Osteocyte (in vitro differentiated cells): ENCODE measurements at places on chromosomes 11 and 22.

GRCh38 chr11:83054904-83055380, 16.8 kb downstream of the RAB30 start:
- H3K4me3 ChIP-seq: no peak overlapping the region
- peaks cover 24% of the 10 kb centered on the region for H3K36me3 ChIP-seq
- H3K4me1 ChIP-seq: peaks cover 88% of the 10 kb centered on the region
- no peak for DNase-seq
- no peaks in the 10 kb centered on the region for H3K27me3 ChIP-seq

GRCh38 chr22:22076361-22076760, 93.8 kb upstream of the TOP3B start:
- no peaks in the 10 kb centered on the region for H3K36me3 ChIP-seq
- no peak overlapping the region for H3K4me3 ChIP-seq
- H3K27me3 ChIP-seq: peaks cover 34% of the 10 kb centered on the region
- H3K27ac ChIP-seq: no peak overlapping the region
- peaks cover 37% of the 10 kb centered on the region for H3K4me1 ChIP-seq
- peak; percentile 48 for DNase-seq

- no peak for DNase-seq
- no peak overlapping the region for H3K4me3 ChIP-seq
- H3K36me3 ChIP-seq: peaks cover 78% of the 10 kb centered on the region
- peaks cover 1% of the 10 kb centered on the region for H3K4me1 ChIP-seq
- no peaks in the 10 kb centered on the region for H3K27me3 ChIP-seq
Observed at GRCh38 chr22:20093418-20094196, 13.6 kb downstream of the DGCR8 start.

GRCh38 chr11:101686514-101686913, 102.7 kb upstream of the TRPC6 start:
- H3K36me3 ChIP-seq: no peaks in the 10 kb centered on the region
- H3K27ac ChIP-seq: peak overlapping the region; percentile 73
- H3K4me3 ChIP-seq: no peak overlapping the region
- no peak for DNase-seq
- H3K4me1 ChIP-seq: peaks cover 26% of the 10 kb centered on the region
